IMR-90 (cell line): ENCODE measurements at places on chromosomes 4 and X. TPM values are rescaled to one million over a fixed set of nuclear protein-coding genes. Genes with fewer than 3 reads are reported as not detected.

DNA sequence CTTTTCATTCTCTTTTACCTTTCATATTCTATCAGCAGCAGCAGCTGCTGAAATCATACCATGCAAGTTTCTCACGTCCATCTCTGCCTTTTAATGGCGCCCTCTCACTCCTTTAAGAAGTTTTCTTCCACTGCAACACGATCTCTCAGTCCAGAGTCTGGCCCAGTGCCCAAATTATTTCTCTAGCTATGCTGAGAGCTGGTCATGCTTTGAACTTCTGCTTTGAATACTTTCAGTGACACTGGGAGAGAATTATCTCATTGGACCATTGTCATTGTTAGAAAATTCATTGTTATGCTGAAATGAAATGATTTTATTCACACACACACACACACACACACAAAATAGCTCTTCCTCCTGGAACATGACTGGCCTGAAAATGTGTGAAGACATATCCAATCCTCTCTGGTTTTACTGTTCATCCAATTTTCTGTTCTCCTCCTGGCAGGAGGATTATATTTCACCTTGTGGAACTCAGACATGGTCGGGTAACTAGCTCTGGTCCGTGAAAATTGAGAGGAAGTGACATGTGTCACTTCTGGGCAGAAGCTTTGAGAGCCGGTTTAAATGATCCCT is 1.3 kb upstream of the PDHA1 start:
- DNase-seq, result peak; percentile 34

GRCh38 chrX:46856483-46856882 is 19.6 kb downstream of the RP2 start:
- no peak for DNase-seq

- peak; percentile 56 for DNase-seq
These were observed 73.1 kb downstream of the MTHFD2L start for GRCh38 chr4:74230902-74231499.

ZGRF1 gene
- 5.6 and 10.0 TPM in 2 replicates for total RNA-seq

MID1 gene
- total RNA-seq, result 63.0 and 106 TPM in 2 replicates

GRCh38 chr4:74930162-74930561 is 2.8 kb upstream of the PARM1 start:
- DNase-seq, result no peak

LUZP4 gene
- not detected in 2 replicates for total RNA-seq

GRCh38 chrX:2901367-2902036 is 27.6 kb downstream of the ARSD start:
- DNase-seq, result peak; percentile 64

ASB12 gene
- total RNA-seq, result not detected in 2 replicates

GRCh38 chr4:140094438-140095420 is 59.3 kb downstream of the MAML3 start:
- peak; percentile 73 for DNase-seq

JADE3 gene
- 4.4 and 4.7 TPM in 2 replicates for total RNA-seq

DNA sequence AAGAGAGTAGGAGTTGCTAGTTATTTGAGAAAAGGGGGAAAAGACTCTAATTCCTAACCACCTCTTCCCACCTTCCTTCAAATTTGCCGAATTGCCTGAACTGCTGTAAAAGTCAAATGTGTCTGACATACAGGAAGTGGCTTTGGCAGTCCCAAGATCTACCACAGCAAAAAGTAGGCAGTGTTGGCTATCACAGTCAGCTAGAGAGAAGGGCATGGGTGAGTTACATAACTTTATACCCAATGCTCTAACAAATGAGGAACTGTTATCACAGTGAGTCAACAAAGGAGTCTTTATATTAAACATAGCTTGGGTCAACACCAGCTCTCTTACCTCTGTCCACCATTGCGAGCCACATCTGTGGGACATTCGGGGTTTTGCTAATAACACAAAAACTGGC is 2.4 kb upstream of the MBNL3 start:
- DNase-seq, result no peak

DNA sequence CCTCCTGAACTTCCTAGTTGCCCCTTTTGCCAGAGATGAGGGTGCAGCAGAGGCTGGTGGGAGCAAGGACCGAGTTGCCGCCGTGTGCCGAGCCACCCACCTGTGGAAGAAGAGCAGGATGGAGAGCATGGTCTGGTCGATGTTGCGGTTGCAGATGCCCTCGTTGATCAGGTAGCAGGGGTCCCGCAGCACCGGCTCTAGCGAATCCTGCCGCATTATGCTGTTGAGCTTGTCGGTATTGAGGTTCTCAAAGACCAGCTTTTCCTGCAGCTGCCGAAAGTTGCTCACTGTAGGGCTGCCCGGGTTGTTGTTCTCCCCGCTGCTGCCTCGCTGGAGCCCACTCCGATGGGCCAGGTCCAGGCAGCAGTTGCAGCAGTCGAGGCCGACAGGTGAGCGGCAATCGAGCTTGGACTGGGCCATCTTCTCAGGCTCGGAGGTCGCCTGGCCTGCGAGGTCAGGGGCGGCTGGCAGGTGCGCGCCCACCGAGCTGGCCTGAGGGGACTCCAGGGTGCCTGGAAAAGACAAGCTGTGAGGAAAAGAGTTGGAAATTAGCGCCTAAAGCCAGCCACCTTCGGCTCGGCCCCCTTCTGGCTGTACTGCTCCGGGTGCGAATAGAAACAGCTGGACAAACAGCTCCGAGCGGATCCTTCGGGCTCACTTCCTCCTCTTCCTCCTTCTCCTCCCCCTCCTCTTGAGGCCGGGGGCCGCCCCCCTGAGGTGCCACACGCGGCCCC is 420 bp downstream of the TSC22D3 start:
- DNase-seq, result no peak

RPGR gene
- total RNA-seq, result 3.8 and 6.7 TPM in 2 replicates

- peak; percentile 92 for DNase-seq
These were observed 32.3 kb downstream of the BBS12 start for GRCh38 chr4:122764821-122765215.

GRCh38 chr4:7364979-7365378 is 69.8 kb downstream of the PSAPL1 start:
- no peak for DNase-seq

DNA sequence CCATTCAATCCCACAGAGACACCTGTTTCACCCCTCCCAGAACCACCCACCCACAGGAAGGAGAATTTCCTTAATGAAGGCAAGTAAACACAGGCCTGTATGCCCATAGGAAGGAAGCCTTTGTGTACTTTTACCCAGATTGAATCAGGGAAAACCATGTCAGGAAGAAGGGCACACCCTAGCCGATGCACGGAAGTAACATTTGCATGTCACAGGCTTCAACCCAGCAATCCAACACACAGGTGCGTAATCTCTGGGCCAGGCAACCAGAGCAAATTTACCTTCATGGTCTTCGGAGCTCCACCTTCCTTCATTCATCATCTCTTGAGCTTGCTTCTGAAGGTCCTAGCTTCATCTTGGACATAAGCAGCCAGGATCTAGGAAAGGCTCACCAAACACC is 206.3 kb downstream of the SHROOM3 start:
- DNase-seq, result no peak

- no peak for DNase-seq
These were observed 2399.8 kb upstream of the TENM3 start for GRCh38 chr4:179843370-179843769.

HSFX4 gene
- not detected in 2 replicates for total RNA-seq

TLL1 gene
- total RNA-seq, result not detected in 2 replicates

KCTD8 gene
- total RNA-seq, result not detected in 2 replicates

- DNase-seq, result no peak
These were observed 62.1 kb upstream of the LANCL3 start for GRCh38 chrX:37509349-37509748.

- DNase-seq, result no peak
These were observed 225.7 kb downstream of the GRID2 start for GRCh38 chr4:92529510-92529909.

IL2RG gene
- total RNA-seq, result not detected in 2 replicates

DNA sequence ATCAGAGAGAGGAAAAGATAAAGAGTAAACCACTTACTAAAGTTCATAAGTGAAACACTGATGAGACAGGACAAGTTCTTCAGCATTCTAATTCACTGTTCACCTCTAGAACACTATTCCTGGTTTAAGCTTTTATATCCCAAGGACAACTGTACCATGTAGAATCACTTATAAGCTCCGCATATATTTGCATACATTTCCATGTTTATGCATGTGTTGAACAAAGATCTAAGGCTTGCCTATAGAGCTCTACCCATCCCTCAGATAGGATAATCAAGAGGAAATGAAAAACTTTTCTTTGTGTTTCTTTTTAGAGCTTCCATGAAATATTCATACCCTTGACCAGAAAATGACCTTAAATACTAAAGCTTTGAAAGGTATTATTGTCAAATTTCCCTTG is 156.9 kb upstream of the BMP3 start:
- DNase-seq, result no peak

DNA sequence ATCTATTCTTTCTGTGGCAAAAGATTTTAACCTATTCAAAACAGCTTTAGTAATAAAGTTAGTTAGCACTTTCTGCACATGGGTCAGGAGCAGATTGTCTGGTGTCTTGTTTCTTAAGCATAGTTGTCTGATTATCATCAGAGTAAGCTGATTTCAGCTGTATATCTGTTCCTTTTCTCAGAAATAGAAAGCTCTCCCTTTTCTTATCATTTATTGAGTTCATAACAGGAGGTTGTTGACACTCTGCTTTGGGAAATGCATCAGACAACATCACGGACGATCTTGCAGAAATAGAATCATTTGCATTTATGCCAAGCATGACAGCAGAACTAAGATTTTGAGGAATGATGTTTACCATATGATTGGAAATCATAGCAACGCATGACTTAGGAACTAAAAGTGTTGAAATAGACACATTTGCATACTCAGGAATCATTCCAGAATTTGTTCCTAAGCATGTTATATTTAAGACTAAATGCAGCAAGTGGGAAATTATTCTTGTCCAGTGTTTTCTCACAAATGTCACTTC is 66.7 kb downstream of the RBMX2 start:
- no peak for DNase-seq

- no peak for DNase-seq
These were observed 584.8 kb downstream of the PPARGC1A start for GRCh38 chr4:23305026-23305425.

EMD gene
- total RNA-seq, result 9.9 and 11.4 TPM in 2 replicates

- DNase-seq, result no peak
These were observed 102.5 kb downstream of the PTTG2 start for GRCh38 chr4:38062776-38063097.

MAGEA9 gene
- total RNA-seq, result not detected in 2 replicates

- no peak for DNase-seq
These were observed 13.3 kb upstream of the DUSP9 start for GRCh38 chrX:153633607-153634180.

OTUD6A gene
- not detected in 2 replicates for total RNA-seq

- DNase-seq, result peak; percentile 34
These were observed 496.7 kb downstream of the SPRY1 start for GRCh38 chr4:123893011-123893981.
